Uterus (tissue), 4 donors: ENCODE measurements at places on chromosomes 1 and 21. TPM values are rescaled to one million over a fixed set of nuclear protein-coding genes. Genes with fewer than 3 reads are reported as not detected.

RXRG gene
- total RNA-seq = 0.18 TPM

DNA sequence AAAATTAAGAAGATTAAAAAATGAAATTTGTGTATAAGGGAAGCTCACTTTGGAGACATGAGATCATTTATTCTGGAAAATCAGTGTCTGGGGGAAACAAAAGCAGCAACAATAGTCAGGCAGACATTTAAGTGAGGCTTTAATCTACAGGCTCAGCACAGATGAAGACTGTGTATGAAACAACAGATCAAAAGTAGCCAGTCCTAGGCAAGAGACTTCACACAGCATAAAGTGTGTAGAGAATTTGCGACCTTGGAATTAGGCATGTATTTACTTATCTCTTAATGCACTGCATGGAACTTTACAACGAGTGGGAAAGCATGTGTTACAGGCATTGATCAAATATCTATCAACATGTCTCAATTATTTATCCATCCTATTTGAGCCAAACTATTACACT lies 1099.9 kb downstream of the PLA2G4A start:
- H3K36me3 ChIP-seq = no peaks in the 10 kb centered on the region
- H3K27ac ChIP-seq = no peak overlapping the region
- H3K4me3 ChIP-seq = no peak overlapping the region

C1QA gene
- 46.7 TPM for total RNA-seq

DNA sequence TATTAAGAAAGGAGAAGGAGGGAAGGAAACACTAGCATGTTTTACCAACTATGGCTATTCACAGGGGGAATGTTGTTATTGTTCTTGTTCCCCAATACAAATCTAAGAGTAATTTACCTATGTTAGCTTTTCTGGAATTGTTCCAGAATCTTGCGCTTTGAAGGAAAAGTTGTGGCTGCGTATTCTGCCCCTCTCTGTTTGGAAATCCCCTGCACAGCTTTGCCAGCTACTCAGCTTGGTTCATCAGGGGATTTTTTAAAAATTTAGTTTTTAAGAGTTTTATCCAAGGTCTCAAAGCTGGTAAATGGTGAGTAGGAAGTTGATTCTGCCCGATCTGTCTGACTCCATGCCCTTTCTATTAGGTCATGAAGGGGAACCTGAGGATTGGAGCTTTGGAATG lies 9.5 kb upstream of the IRF6 start:
- no peak overlapping the region for H3K4me3 ChIP-seq
- H3K36me3 ChIP-seq = no peaks in the 10 kb centered on the region
- H3K4me1 ChIP-seq = no peaks in the 10 kb centered on the region
- H3K27ac ChIP-seq = no peak overlapping the region
- no peaks in the 10 kb centered on the region for H3K27me3 ChIP-seq
- DNase-seq = no peak

DNA sequence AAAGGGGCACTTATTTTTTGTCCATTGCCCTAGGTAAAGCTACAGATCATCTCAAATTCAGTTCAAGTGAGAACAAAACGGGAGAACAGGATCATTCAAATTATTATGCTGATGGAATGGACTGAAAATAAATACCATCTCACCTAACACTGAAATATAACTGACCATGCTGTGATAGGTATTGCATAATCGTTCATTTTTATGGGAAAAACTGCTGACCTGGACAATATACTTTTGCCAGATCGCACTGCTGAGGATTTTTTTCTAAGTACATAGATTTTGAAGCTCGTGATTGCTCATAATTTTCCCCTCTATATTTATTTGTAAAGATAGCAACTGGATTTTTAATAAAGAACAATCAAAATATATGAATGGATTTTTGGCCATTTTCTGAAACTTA lies 636.6 kb upstream of the NEGR1 start:
- no peaks in the 10 kb centered on the region for H3K36me3 ChIP-seq
- H3K27me3 ChIP-seq = no peaks in the 10 kb centered on the region
- no peak overlapping the region for H3K27ac ChIP-seq
- no peaks in the 10 kb centered on the region for H3K4me1 ChIP-seq
- DNase-seq = no peak
- no peak overlapping the region for H3K4me3 ChIP-seq

ARTN gene
- total RNA-seq = 1.3 TPM

DNA sequence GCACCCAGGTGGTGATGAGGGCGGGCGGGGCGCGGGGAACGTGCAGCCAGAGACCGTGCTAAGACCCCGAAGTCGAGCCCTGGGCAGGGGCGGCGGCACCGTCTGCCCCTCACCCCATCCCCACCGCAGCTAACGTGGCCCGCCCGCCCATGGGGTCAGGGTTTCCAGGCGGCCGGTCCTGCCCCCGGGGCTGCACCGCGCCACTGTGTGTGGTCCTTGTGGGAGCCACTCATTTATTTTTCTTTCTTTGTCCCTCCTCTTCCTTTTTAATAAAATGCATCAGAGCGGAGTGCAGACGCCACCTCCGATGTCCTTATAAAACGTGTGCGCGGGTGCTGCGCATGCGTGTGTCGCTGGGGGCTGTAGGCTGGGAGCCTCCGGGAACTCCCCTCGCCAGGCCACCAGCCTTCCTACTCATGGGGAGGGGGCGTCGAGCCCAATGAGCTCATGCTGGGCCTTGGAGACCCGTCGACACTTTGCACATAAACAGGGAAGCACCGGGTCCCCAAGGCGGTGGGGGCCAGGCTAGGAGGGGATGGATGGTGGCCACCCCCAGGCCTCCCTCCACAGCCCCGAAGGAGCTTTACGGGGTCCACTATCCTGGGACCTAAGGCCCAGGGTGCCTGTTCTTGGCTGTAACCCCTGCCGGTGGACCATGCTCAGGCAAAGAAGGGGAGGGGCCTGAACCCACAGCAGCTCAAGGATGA lies 59.9 kb downstream of the WNT9A start:
- DNase-seq = peak; percentile 75
- peak overlapping the region; percentile 33 for H3K4me3 ChIP-seq
- peaks cover 14% of the 10 kb centered on the region for H3K4me1 ChIP-seq
- H3K27ac ChIP-seq = peak overlapping the region; percentile 93
- H3K36me3 ChIP-seq = no peaks in the 10 kb centered on the region

GRCh38 chr1:47713975-47714767 lies 276.3 kb downstream of the FOXD2 start:
- H3K4me1 ChIP-seq = peaks cover 8% of the 10 kb centered on the region
- DNase-seq = no peak
- H3K27ac ChIP-seq = no peak overlapping the region
- peaks cover 14% of the 10 kb centered on the region for H3K27me3 ChIP-seq
- no peak overlapping the region for H3K4me3 ChIP-seq

DNA sequence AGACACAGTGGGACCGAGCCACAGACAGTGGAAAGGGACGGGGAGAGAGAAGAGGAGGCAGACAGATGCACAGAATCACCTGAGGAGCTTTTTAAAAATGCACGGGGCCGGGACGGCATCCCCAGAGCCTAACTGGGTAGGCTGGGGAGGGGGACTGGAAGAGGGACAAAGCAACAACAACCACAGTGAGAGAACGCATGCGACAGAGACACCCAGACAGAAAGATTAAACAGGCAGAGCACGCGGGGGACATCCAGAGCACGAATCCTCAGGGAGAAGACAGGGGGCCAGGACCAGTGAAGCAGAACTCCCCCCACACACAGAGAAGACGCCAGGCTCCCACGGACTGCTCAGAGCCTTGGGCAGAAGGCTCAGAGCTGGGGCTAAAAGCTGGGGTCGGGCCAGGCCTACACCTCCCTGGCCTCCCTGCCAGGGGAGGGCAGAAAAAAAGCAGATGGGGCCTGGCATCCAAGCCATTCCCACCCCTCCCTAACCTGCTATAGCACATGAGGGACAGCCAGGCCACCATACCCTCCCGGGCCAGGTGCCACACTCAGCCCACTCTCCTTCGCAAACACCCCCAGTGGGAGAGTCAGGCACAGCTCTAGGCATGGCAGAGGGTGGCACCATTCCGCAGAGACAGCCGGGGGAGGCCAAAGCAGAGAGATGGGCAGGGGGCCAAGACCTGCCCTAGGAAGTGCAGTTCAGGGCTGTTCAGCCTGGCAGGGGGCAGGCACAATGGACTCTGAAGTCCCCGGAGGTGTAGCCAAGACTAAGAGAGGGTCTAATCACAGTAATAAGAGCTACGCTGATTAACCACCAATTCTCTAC lies 29.8 kb upstream of the COL16A1 start:
- H3K27ac ChIP-seq = no peak overlapping the region
- no peaks in the 10 kb centered on the region for H3K4me1 ChIP-seq
- no peak overlapping the region for H3K4me3 ChIP-seq
- H3K27me3 ChIP-seq = no peaks in the 10 kb centered on the region

GRCh38 chr1:84538599-84538998 lies 32.2 kb upstream of the GNG5 start:
- H3K36me3 ChIP-seq = no peaks in the 10 kb centered on the region
- no peaks in the 10 kb centered on the region for H3K27me3 ChIP-seq
- DNase-seq = no peak
- H3K27ac ChIP-seq = no peak overlapping the region
- no peaks in the 10 kb centered on the region for H3K4me1 ChIP-seq
- H3K4me3 ChIP-seq = no peak overlapping the region

MAP1LC3C gene
- total RNA-seq = 0.51 TPM

GRCh38 chr1:18941221-18942141 lies 15.0 kb downstream of the IFFO2 start:
- peaks cover 27% of the 10 kb centered on the region for H3K4me1 ChIP-seq
- H3K27ac ChIP-seq = peak overlapping the region; percentile 41
- H3K36me3 ChIP-seq = no peaks in the 10 kb centered on the region
- DNase-seq = no peak

LRRN2 gene
- 4.8 TPM for total RNA-seq

GRCh38 chr1:208537198-208537597 lies 293.0 kb upstream of the PLXNA2 start:
- DNase-seq = no peak
- no peaks in the 10 kb centered on the region for H3K4me1 ChIP-seq
- no peak overlapping the region for H3K4me3 ChIP-seq

GRCh38 chr21:33121715-33122475 lies 52.0 kb downstream of the OLIG1 start:
- no peak for DNase-seq
- no peak overlapping the region for H3K4me3 ChIP-seq
- H3K27me3 ChIP-seq = no peaks in the 10 kb centered on the region
- H3K27ac ChIP-seq = no peak overlapping the region
- no peaks in the 10 kb centered on the region for H3K4me1 ChIP-seq
- no peaks in the 10 kb centered on the region for H3K36me3 ChIP-seq

WDR64 gene
- not detected for total RNA-seq

GRCh38 chr1:235408503-235408960 lies 41.3 kb downstream of the TBCE start:
- H3K4me1 ChIP-seq = no peaks in the 10 kb centered on the region
- no peaks in the 10 kb centered on the region for H3K27me3 ChIP-seq
- H3K4me3 ChIP-seq = no peak overlapping the region
- DNase-seq = no peak
- H3K27ac ChIP-seq = no peak overlapping the region
